ENCODE measurements at places on chromosomes 6 and 20.

GRCh38 chr6:157113389-157113788 lies 209.9 kb downstream of the TMEM242 start:
- DNase-seq, result no peak

DNA sequence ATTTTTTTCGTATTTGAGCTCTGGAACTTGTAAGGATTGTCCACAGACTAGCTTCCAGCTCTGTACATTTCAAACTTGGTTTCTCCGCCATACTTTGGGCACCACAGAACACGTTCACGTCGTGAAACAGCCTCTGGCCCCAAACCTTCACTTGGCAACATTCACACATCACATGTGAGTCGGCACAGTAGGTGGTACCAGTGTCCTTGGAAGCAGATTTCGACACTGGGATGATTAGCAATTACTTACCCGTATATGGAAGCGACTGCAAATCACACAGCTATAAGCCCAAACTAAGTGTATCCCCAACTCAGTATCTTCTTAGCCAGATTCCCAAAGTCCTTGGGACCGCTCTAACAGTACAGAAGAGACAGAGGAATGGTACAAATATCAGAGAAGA lies 60.2 kb downstream of the MAFB start:
- no peak for DNase-seq

DNA sequence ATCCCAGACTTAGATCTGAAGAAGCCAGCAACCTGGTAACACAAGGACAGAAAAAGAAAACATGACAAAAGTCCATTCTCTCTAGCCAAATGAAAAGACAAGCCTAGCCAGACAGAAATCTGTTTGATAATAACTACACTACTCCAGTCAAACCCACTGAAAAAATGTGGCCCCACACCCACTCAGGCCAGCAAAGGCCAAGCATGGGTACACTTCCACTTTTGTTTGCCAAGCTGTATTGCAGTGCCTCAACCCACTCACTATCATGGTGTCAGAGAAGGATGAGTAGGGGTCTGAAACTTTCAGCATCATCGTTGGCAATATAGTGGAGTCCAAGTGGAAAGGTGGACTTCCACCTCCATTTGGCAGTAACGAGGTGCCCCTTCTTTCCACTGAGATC lies 45.8 kb downstream of the EPM2A start:
- DNase-seq, result no peak

DNA sequence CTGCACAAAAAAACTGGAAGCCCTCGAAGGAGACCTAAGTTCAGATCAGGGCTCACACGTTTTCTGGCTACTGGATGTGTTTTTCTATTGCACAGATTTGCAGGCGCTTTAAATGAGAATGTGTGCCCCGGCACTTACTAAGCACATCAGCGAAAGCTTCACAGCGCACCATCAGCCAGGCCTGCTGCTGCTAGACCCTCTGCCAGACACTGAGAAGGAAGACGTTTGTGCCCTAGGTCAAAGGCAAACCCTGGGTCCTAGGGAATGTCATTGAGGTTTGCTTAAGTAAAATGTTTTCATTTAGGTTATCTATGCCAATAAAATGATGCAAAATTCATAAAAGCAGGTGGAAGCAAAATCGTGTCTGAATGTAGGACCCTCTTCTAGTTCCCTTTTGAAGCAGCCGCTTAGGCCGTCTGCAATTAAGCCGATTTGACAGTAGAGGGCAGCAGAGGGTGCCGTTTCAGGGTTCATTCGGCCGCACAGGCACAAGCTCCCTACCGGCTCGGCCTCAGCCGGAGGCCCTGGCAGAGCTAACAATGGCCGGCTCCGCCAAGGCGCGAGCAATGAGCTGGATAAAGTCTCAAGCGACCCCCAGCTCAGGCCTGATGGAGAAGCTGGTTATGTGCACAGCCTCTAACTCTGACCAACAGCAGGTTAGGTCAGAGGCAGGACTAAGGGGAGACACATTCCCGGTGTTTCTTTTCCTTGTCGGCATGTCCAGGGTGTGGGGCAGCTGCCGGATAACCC lies 107.2 kb upstream of the FOXA2 start:
- peak; percentile 29 for DNase-seq

DNA sequence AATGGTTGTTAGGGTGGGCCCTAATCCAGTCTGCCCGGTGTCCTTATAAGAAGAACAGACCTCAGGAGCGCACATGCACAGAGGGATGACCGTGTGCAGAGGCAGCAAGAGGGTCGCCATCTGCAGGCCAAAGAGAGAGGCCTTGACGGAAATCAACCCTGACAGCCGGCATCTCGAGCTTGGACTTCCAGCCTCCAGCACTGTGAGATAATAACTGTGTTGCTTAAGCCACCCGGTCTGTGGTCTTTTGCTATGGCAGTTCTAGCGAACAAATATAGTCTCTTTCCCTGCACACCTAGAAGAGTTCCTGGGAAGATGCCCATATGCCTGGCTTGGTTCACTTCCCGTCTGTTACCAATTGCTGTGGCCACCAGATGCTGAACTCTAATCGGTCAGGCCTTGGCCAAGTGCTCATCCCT lies 35.3 kb upstream of the PTGIS start:
- DNase-seq, result no peak

- no peak for DNase-seq
Measured at GRCh38 chr6:6177754-6178153, 142.7 kb downstream of the F13A1 start.

Data from stimulated activated CD4-positive, alpha-beta T cell treated with anti-CD3 and anti-CD28 coated beads, TNF-alpha, amount 100 ng/mL, for 24 hours (primary cell).